Type B pancreatic cell (in vitro differentiated cells): ENCODE measurements at places on chromosomes 1 and 21.

DNA sequence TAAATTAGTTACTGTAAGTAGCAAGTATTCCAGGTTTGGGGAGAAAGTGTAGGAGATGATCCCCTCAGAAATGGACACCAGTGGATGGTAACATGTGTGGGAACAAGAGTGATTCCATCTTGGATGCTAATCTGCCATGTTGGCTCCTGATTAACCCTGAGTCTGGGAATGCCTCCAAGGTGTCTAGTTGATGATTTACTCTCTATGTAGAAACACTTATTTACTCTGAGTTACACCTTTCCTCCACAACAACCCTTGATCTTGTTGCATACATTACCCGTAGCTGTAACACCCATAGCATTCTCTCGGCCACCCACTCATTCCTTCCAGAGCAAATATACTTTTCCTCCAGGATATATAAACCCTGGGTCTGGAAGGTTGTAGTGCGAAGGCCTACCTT is 315.9 kb upstream of the GREM2 start:
- no peak overlapping the region for H3K27ac ChIP-seq
- H3K27me3 ChIP-seq, result no peaks in the 10 kb centered on the region
- H3K4me1 ChIP-seq, result no peaks in the 10 kb centered on the region
- no peak overlapping the region for H3K4me3 ChIP-seq
- H3K36me3 ChIP-seq, result no peaks in the 10 kb centered on the region

DNA sequence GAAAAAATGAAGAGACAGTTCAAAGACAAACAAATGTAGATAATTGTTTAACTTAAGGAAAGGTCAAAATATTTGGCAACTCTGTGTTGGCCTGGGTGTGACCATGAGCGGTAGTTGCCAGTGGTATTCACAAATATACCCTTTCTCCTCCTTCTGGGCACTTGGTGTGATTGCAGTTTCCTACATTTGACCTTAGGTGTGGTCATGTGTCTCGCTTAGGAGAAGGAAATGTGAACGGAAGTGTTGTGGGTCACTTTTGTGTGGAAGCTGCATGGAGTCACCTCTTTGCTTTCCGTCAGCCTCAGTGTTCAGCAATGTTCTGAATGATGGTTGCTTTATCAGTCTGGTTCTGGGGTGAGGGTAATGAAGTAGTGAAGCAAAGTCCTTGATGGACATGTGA is 3.4 kb upstream of the PCSK9 start:
- H3K27ac ChIP-seq, result no peak overlapping the region
- peaks cover 42% of the 10 kb centered on the region for H3K4me1 ChIP-seq
- no peak for DNase-seq
- no peak overlapping the region for H3K4me3 ChIP-seq
- H3K27me3 ChIP-seq, result peaks cover 57% of the 10 kb centered on the region
- no peaks in the 10 kb centered on the region for H3K36me3 ChIP-seq

GRCh38 chr1:39452081-39452480 is 39.4 kb upstream of the BMP8A start:
- no peaks in the 10 kb centered on the region for H3K4me1 ChIP-seq
- H3K4me3 ChIP-seq, result no peak overlapping the region
- DNase-seq, result no peak
- H3K27me3 ChIP-seq, result no peaks in the 10 kb centered on the region
- H3K36me3 ChIP-seq, result peaks cover 41% of the 10 kb centered on the region
- H3K27ac ChIP-seq, result no peak overlapping the region

GRCh38 chr1:194862129-194862528 is 1675.7 kb upstream of the B3GALT2 start:
- H3K4me3 ChIP-seq, result no peak overlapping the region
- H3K4me1 ChIP-seq, result no peaks in the 10 kb centered on the region
- no peak for DNase-seq
- no peaks in the 10 kb centered on the region for H3K27me3 ChIP-seq

- no peaks in the 10 kb centered on the region for H3K27me3 ChIP-seq
- peaks cover 18% of the 10 kb centered on the region for H3K36me3 ChIP-seq
- no peak overlapping the region for H3K4me3 ChIP-seq
- no peak for DNase-seq
- peaks cover 19% of the 10 kb centered on the region for H3K4me1 ChIP-seq
These were observed 5.6 kb downstream of the KIFAP3 start for GRCh38 chr1:170068923-170069322.

GRCh38 chr1:150516050-150516591 is 569 bp downstream of the FALEC start:
- peak overlapping the region; percentile 93 for H3K4me3 ChIP-seq
- H3K27ac ChIP-seq, result peak overlapping the region; percentile 58

GRCh38 chr21:34100790-34101189 is 27.4 kb downstream of the MRPS6 start:
- H3K36me3 ChIP-seq, result peaks cover 47% of the 10 kb centered on the region
- H3K27ac ChIP-seq, result no peak overlapping the region
- no peak for DNase-seq

- H3K4me3 ChIP-seq, result no peak overlapping the region
- no peaks in the 10 kb centered on the region for H3K36me3 ChIP-seq
- peaks cover 13% of the 10 kb centered on the region for H3K27me3 ChIP-seq
- no peak for DNase-seq
These were observed 443.0 kb downstream of the SIPA1L2 start for GRCh38 chr1:232186931-232187330.

DNA sequence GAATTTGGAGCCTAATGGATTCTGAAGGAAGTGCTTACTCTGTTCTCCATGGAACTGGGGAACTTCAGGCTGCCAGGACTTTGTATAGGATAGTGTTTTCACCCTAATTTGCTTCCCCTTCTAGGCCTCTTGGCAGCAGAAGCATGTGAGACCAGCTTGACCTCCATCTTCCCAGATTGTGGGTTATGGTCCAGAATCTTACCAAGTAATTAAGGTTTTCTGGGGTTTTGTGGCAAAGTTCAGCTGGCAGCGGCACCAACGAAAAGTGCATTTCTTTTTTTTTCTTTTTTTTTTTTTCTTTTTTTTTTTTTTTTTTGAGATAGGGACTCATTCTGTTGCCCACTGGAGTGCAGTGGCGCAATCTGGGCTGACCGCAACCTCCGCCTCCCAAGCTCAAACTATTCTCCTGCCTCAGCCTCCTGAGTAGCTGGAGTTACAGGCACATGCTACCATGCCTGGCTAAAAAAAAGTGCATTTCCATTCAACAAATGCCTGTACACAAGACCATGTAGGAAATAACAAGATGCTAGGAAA is 3.4 kb upstream of the BMP8A start:
- peaks cover 32% of the 10 kb centered on the region for H3K27me3 ChIP-seq
- H3K4me3 ChIP-seq, result no peak overlapping the region
- no peaks in the 10 kb centered on the region for H3K4me1 ChIP-seq
- no peak overlapping the region for H3K27ac ChIP-seq
- peaks cover 14% of the 10 kb centered on the region for H3K36me3 ChIP-seq

- no peak overlapping the region for H3K27ac ChIP-seq
- DNase-seq, result no peak
- H3K4me3 ChIP-seq, result no peak overlapping the region
- H3K4me1 ChIP-seq, result peaks cover 35% of the 10 kb centered on the region
- peaks cover 3% of the 10 kb centered on the region for H3K36me3 ChIP-seq
- peaks cover 4% of the 10 kb centered on the region for H3K27me3 ChIP-seq
These were observed 15.6 kb downstream of the PDE9A start for GRCh38 chr21:42669041-42669440.

GRCh38 chr1:146012703-146013558 is 8.6 kb downstream of the HJV start:
- no peak overlapping the region for H3K4me3 ChIP-seq
- peaks cover 8% of the 10 kb centered on the region for H3K4me1 ChIP-seq
- H3K36me3 ChIP-seq, result no peaks in the 10 kb centered on the region

- no peaks in the 10 kb centered on the region for H3K36me3 ChIP-seq
- no peaks in the 10 kb centered on the region for H3K4me1 ChIP-seq
These were observed 36.5 kb upstream of the TRAPPC10 start for GRCh38 chr21:43975469-43976098.

DNA sequence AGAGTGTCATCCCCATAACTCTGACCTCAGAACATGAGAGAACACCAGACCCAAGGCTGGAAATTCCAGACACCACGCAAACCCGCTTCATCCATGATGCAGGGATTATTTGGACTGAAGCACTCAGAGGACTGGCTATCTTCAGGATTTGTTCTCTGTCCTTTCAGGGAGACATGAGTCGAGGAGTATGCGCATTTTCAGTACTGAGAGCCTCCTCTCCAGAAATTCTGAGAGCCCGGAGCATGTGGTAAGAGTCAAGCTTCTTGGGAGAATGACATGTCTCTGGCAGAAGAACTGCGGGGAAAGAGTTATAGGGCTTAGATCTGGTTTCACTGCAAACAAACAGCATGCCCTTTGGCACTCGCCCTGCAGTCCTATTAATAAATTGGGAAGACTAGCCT is 6.9 kb downstream of the LAX1 start:
- no peak for DNase-seq
- no peak overlapping the region for H3K27ac ChIP-seq
- no peak overlapping the region for H3K4me3 ChIP-seq
- H3K36me3 ChIP-seq, result no peaks in the 10 kb centered on the region

DNA sequence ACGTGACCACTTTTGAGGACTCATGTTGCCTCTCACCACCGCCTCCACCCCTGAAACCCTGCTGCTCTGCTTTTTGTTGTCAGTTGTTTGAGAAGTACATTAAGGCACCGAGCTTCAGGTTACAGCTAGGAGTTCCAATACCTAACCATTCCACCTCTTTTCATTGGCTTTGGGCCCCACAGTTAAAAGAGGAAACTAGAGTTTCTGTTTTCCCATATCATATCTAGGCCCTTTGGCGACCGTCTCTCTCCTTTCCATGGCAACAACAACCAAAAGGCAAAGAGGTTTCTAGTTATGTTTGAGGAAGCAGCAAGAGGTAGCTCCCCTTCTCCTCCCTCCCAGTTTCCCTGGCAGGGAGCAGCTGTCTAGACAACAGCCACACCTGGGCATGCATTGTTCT is 5.9 kb downstream of the ANKRD35 start:
- no peaks in the 10 kb centered on the region for H3K36me3 ChIP-seq
- peaks cover 33% of the 10 kb centered on the region for H3K27me3 ChIP-seq
- no peak for DNase-seq
- H3K4me1 ChIP-seq, result peaks cover 13% of the 10 kb centered on the region
- peak overlapping the region; percentile 7 for H3K4me3 ChIP-seq
- peak overlapping the region; percentile 21 for H3K27ac ChIP-seq

GRCh38 chr1:228309326-228310067 is 97.1 kb downstream of the TRIM11 start:
- peaks cover 14% of the 10 kb centered on the region for H3K36me3 ChIP-seq
- no peak overlapping the region for H3K4me3 ChIP-seq
- no peak overlapping the region for H3K27ac ChIP-seq

- no peak for DNase-seq
- no peaks in the 10 kb centered on the region for H3K4me1 ChIP-seq
- no peak overlapping the region for H3K27ac ChIP-seq
- no peaks in the 10 kb centered on the region for H3K27me3 ChIP-seq
These were observed 130.5 kb downstream of the DISC1 start for GRCh38 chr1:231757101-231757404.

DNA sequence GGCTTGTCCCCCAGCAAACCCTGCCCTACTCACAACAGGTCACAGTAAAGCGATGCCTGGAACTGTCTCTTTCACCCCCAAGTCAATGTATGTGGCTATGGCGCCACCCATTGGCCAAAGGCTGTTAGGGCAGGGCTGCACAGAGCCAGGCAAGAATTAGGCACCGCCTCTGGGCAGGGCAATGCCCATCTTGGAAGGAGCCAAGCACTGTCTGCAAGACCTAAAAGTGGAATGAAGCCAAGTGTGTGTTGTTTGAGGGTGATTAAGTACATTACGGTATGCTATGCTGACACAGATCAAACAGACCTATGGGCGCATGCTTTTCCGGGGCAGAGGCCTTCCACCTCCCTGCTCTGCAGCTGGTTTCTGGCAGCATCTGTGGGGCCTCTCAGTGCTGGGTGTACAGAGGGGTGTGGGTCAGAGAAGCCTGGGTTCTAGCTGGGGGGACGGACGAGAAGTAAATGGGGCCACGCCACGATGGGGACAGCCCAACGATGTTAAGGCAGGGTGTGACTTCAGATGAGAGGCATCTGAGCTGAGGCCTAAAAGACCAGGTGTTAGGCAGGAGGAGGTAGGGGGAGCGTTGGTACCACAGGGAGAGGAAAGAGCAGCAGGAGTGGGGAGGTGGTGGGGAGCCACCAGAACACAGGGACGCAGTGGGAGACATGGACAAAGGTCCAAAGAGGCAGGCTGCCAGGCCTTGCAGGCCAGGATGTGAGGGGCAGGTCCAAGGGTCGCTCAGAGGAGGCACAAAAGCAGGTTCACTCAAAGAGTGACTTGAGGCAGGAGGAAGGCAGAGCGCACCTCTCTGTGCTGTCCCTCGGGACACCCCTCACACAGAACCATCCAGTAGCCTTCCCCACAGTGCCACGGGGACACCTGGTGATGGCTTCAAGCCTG is 49.8 kb downstream of the ACOT7 start:
- H3K27me3 ChIP-seq, result peaks cover 3% of the 10 kb centered on the region
- H3K4me3 ChIP-seq, result no peak overlapping the region
- no peaks in the 10 kb centered on the region for H3K36me3 ChIP-seq
- H3K4me1 ChIP-seq, result peaks cover 12% of the 10 kb centered on the region
- DNase-seq, result peak; percentile 81

DNA sequence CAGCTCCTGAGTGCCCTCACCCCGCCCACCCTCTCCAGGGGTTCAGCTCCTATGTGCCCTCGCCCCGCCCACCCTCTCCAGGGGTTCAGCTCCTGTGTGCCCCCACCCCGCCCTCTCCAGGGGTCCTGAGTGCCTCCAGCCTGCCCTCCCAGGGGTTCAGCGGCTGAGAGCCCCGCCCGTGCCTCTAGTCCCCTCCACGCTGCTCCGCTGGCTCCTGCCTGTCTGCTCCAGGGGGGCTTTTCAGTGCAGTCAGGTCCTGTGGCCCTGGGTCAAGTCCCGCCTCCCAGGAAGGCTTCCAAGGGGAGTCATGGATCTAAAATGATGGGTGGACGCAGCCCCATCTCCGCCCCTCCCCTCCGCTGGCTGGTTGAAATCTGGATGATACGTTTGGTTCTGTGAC is 33.8 kb downstream of the SLX9 start:
- peaks cover 9% of the 10 kb centered on the region for H3K4me1 ChIP-seq
- no peaks in the 10 kb centered on the region for H3K27me3 ChIP-seq
- peaks cover 14% of the 10 kb centered on the region for H3K36me3 ChIP-seq
- H3K27ac ChIP-seq, result no peak overlapping the region

- no peaks in the 10 kb centered on the region for H3K4me1 ChIP-seq
- DNase-seq, result no peak
- H3K36me3 ChIP-seq, result no peaks in the 10 kb centered on the region
These were observed 13.9 kb downstream of the OR14I1 start for GRCh38 chr1:248688527-248689298.

DNA sequence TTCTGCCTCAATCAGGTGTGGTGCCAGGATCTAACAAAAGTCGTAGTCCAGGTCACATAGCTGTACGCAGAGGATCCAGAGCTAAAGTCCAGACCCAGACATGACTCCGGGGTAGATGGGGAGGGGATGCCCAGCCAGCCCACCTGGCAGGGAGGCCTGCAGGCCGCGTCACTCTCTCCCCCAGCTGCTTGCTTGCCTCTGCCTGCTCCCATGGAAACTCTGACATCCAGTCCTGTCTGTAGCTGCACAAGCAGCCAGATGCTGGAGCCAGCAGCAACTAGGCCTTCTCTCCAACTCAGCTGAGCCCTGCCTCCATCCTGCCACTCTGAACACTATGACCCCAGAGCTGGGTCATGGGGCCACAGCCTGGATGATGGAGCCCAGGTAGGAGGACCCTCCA is 8.1 kb downstream of the COL8A2 start:
- H3K36me3 ChIP-seq, result no peaks in the 10 kb centered on the region
- H3K4me3 ChIP-seq, result no peak overlapping the region
- peaks cover 17% of the 10 kb centered on the region for H3K27me3 ChIP-seq
- peaks cover 3% of the 10 kb centered on the region for H3K4me1 ChIP-seq
- no peak for DNase-seq

- H3K27me3 ChIP-seq, result no peaks in the 10 kb centered on the region
- DNase-seq, result no peak
- no peak overlapping the region for H3K4me3 ChIP-seq
These were observed 52.5 kb downstream of the ANGPTL1 start for GRCh38 chr1:178818416-178818815.
